ENCODE measurements at places on chromosomes 13 and 19.
A peak's percentile ranks its signal among the peaks of the same experiment; 100 is the strongest.

DNA sequence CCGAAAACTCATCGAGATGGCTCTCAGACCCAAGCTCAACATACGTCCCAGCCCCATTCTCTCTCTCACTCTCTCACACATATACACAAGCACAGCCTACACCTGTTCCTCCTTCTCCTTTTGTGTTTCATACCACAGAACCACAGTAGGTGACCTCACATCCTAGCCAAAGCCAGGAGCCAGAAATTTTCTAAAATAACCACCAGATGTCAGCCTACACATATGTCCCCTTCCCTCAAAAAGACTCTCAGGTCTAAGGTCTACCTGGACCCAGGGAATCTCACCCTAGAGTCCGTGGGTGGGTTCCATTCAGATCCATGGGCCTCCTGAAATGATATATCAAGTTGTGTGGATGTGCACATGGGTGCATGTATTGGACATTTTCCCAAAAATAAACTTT, 104.2 kb upstream of the IPO5 start:
- DNase-seq: no peak

DNA sequence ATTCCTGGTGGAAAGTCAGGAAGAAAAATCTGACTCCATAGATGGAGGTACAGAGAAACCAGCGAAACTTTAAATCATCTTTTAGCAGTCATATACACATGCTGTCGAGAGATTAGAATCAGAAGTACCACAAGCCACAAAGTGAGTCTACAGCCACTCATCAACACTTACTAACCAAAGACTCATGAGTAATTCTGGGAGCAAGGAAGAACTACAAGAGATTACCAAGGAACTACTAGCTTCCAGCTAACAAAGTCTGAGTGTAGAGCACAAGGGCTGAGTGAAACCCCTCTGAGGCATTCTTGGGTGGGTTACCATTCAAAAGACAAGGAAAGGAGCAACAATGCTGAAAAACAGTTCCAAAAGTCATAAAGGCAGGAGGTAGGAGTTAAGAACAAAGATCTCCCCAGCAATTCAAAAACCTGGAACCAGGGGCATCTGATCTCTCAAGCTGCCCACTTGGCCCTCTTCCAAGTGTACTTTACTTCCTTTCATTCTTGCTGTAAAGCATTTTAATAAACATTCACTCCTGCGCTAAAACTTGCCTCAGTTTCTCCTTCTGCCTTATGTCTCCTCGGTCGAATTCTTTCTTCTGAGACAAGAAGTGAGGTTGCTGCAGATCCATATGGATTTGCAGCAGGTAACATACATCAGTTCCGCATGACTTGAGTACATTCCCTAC, 13.0 kb downstream of the RBM26 start:
- DNase-seq: no peak

GRCh38 chr19:38666663-38667511, 19.4 kb downstream of the ACTN4 start:
- DNase-seq: no peak

- no peak for DNase-seq
Observed at GRCh38 chr19:30738047-30738446, 365.9 kb downstream of the ZNF536 start.

- DNase-seq: peak; percentile 13
Observed at GRCh38 chr19:6216996-6217751, 62.6 kb downstream of the MLLT1 start.

DNA sequence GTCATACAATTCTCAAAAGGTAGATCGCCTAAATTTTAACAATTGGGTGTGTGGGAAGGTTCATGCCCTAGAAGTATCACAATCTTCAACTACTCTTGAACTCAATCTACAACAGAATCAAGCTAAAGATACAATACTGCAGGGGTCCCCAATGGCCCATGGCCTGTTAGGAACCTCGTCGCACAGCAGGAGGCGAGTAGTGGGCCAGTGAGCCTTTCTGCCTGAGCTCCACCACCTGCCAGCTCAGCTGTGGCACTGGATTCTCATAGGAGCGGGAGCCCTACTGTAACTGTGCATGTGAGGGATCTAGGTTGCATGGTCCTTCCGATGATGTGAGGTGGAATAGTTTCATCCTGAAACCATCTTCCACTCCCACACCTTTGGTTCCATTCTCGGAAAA, 230.6 kb downstream of the KLF12 start:
- DNase-seq: no peak

GRCh38 chr19:5166262-5166661, 174.3 kb downstream of the PTPRS start:
- no peak for DNase-seq

DNA sequence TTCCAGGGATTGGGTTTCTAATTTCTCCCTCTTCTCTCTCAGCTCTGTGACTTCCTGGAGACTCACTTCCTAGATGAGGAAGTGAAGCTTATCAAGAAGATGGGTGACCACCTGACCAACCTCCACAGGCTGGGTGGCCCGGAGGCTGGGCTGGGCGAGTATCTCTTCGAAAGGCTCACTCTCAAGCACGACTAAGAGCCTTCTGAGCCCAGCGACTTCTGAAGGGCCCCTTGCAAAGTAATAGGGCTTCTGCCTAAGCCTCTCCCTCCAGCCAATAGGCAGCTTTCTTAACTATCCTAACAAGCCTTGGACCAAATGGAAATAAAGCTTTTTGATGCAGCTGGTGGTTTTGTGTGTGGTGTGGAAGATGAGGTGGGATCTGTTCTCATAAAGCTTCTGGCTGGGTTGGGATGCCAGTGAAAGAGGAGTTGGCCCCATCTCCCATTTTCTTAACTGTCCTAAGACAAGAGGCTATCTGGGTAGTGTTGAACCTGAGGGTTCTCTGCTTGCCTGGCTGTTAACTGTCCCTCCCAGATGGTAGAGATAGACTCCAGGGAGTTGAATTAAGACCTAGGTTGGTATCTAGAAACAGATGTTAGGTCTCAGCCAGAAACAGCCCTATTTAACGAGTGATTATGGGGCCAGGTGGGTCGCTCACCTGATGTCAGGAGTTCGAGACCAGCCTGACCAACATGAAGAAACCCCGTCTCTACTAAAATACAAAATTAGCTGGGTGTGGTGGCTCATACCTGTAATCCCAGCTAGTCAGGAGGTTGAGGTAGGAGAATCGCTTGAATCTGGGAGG, 1.6 kb downstream of the FTL start:
- DNase-seq: no peak

- DNase-seq: no peak
Observed at GRCh38 chr19:10769533-10770491, 51.9 kb downstream of the DNM2 start.

GRCh38 chr13:52787235-52787634, 47.6 kb upstream of the CNMD start:
- DNase-seq: no peak

GRCh38 chr19:54364775-54365257, at the start of gene LAIR1:
TSS of gene LAIR1 (minus strand) at chr19:54364931. CDS start at chr19:54364804, 127 bp downstream.
- DNase-seq: no peak

DNA sequence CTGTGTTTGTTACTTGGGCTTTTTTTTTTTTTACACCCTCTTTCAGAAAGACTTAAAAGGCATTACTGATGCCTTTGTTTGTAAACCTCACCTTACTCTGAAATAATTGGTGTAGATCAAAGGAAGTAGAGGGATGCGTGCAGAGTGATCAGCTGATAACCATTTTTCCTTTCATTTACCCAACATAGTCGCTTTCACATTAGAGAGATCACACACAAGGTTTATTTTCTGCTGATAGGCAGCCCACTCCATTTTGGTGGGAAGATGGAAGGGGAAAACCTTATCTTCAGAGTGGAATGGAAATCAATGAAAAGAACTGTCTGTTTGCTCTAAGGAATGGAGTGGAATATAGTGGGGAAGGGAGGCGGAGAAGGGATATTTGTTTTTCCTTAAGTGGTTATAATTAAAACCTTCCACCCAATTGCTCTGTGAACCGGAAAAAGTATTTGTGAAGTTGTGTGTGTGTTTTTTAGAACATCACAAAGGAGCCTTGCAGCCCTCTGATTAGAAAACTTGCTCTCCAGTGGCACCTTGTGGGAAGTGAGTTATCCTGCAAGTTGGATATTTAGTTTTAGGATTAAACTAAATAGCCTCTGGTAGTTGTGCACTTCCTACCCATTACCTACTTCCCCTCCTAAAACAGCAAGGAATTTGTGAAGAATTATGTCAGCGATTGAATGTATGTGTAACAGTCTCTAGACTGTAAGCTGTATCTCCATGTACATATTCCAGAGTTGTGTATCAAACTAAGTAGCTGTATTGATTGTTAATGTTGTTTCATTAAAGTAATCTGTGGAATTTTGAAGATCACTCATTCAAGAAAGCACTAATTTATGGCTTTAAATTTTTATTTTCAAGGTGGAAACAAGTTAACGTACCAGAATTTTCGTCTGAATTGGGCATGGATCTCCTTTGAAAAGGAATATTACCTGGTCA, 76.8 kb downstream of the FREM2 start:
- DNase-seq: peak; percentile 14

DNA sequence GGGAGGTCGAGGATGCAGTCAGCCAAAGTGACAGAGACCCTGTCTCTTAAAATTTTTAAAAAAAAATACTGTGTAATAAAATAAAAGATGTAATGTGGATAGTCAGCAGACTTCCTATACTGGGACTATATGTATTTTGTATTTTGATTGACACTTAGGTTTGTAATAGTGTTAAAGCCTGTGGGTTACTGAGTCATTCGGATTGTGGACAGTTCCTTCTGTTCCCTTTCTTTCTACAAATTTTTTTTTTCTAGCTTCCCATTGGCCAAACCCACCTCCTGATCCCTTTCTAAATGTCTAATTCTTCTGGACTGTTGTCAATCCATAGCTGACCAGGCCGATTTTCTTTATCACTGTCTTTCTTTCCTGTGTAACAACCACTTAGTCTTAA, 108.0 kb downstream of the DNAJC3 start:
- no peak for DNase-seq

- DNase-seq: peak; percentile 73
Observed at GRCh38 chr19:42606660-42607351, 12.1 kb upstream of the CEACAM8 start.

- DNase-seq: no peak
Observed at GRCh38 chr13:26254583-26255111, 718 bp downstream of the CDK8 start.

GRCh38 chr13:59771272-59771671, 392.5 kb downstream of the DIAPH3 start:
- no peak for DNase-seq

DNA sequence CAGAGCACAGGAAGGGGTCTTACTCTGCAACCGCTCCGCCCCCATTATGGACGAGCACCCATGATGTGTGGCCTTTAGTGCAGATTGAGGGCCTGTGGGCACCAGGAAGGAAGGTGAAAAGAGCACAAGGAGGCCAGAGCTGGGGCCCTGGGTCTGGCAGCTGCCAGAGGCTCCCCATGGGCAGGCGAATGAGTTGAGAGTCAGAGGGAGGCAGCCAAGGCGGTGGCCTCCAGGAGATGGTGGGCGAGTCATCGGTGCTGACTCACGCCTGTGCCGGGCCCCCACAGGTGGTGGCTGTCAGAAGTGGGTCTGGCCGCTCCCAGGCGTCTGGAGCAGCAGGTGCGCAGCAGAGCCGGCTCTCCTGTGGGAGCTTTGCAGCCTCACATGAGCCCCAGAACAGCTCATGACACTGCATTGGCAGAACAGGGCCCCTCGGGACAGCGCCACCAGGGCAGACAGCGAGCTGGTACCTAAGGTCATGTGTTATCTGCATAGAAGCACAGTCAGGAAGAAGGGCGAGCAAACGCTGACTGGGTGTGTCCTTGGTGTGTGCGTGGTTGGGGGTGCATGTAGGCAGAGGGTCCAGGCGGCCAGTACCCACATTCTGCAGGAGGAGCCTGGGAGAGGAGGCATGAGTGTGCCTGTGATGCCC, 68.8 kb downstream of the CHST8 start:
- DNase-seq: no peak

DNA sequence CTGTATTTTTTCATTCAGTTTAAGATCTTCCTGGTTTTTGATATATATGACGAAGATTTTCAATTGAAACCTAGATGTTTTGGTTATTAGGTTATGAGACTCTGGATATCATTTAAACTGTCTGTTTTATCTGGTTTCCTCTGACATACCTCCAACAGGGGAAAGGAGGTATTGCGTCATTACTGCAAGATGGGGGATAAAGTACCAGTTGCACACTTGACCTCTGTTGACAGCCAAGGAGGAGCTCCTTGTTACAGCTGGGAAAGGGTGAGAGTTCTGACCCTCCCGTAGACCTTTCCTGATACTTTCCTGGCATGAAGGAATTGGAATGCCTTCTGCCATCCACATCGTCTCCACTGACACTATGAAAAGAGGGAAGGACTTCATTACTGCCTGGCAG, 82.0 kb upstream of the SHISA2 start:
- no peak for DNase-seq

- no peak for DNase-seq
Observed at GRCh38 chr13:97502181-97502580, 68.2 kb downstream of the RAP2A start.

- DNase-seq: no peak
Observed at GRCh38 chr19:30449078-30449590, 77.0 kb downstream of the ZNF536 start.

DNA sequence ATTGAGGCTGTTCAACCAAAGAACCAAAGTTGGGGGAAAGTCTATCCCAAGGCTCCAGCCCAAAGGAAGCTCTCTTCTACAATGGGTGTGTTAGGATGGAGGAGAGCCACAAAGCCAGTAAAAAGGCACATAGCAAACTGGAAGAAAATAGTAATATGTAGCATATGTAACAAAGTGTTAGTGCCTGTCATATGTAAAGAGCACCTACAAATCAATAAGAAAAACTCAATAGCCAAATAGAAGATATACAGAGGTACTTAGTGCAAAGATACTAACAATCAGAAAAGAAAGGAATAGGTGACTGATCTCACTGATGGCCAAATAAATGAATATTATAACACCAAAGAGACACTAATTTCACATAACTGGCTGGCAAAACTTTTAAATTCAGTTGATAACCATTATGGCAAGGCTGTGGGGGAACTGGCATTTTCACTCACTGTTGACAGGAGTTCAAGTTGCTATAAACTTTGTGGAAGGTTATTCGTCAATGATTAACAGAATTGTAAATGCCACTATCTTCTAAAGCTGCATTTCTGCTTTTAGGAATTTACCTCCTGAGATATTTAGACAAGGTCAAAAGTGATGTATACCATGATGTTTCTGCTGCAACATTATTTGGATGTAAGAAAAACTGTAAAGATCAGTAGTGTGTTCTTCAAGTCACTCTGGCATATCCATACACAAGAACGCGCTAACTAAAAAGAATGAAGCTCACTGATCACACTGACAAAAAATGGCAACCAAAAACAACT, 110.8 kb downstream of the GNG7 start:
- no peak for DNase-seq

GRCh38 chr19:21434516-21434915, 37.6 kb downstream of the ZNF493 start:
- no peak for DNase-seq

GRCh38 chr19:15576526-15577156, 38.4 kb upstream of the CYP4F8 start:
- no peak for DNase-seq

Measured in 8988T (cell line).